ENCODE measurements at places on chromosomes 16 and 17.

- DNase-seq, result no peak
Measured at GRCh38 chr16:57653936-57654335, 14.2 kb upstream of the ADGRG3 start.

- no peak for DNase-seq
Measured at GRCh38 chr16:20504418-20504817, 53.1 kb downstream of the ACSM2A start.

GRCh38 chr16:87336434-87337240, 19.4 kb upstream of the C16orf95 start:
- DNase-seq, result no peak

DNA sequence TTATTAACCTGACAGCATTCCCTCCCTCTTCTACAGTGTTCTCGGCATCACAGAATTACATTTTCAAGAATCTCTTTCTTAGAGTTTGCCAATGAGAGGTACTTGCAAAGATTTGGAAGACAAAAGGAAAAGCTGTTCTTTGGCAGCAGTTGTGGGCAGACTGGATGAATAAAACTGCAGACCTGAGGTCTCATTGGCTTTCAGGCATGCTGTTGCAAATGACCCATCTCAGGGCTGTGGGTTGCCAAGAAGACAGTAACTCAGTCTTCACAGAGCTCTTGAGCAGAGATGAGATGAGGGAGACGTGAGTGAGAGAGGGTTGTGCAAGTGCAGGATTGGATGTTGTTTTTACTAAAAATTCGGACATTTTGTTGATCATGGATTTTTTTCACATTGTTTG, 11.3 kb upstream of the USP31 start:
- DNase-seq, result no peak

DNA sequence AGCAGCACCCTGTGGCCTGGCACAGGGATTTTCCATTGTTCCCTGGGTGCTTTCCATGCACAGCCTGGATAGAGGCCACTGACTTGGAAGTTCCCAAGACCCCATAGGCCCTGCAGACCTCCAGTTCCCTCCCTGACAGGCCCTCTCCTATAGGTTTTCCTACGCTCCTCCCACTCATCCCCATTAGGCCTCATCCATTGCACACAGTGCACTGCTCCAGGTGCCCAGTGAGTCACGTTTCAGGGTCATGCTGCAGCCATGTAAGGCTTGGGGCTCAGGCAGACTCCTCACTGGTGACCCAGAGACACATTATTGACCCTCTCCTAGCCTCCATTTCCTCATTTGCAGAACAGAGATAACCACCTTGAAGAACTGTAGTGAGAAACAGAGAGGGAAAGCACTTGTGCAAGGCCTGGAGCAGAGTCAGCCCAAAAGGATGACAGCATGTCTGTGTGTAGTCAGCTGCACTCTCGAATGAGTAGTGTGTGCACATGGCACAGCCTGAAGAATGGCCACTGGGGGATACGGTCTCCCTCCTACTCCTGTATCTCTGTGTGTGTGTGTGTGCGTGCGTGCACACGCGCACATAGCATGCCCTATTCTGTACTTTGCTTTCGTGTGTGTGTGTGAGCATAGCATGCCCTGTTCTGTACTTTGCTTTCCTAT, 26.8 kb downstream of the DRC3 start:
- no peak for DNase-seq

- no peak for DNase-seq
Measured at GRCh38 chr17:48504953-48505352, 25.9 kb downstream of the HOXB1 start.

GRCh38 chr17:72970797-72971196, 121.7 kb downstream of the SLC39A11 start:
- DNase-seq, result no peak

- no peak for DNase-seq
Measured at GRCh38 chr17:67040652-67041051, 3.7 kb upstream of the CACNG1 start.

DNA sequence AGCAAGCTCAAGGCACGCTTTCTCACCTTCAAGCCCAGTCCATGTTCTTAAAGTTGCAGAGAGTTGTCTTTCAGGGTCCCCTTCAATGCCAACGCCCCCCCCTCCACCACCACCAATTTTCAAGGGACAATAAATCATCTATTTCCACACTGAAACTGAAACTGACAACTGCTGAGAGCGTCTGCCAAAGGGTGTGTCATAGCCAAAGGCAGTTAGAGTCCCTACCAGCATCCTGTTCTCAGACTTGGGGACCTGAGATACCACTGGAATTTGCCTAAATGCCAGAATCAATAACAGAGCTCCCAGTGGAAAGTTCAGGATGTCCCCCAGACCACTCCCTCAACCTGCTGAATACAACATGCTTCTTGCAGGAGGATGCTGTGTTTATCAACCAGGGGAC, 133.2 kb upstream of the SOX9 start:
- DNase-seq, result peak; percentile 5

GRCh38 chr16:4071686-4072561, 44.3 kb downstream of the ADCY9 start:
- DNase-seq, result no peak

DNA sequence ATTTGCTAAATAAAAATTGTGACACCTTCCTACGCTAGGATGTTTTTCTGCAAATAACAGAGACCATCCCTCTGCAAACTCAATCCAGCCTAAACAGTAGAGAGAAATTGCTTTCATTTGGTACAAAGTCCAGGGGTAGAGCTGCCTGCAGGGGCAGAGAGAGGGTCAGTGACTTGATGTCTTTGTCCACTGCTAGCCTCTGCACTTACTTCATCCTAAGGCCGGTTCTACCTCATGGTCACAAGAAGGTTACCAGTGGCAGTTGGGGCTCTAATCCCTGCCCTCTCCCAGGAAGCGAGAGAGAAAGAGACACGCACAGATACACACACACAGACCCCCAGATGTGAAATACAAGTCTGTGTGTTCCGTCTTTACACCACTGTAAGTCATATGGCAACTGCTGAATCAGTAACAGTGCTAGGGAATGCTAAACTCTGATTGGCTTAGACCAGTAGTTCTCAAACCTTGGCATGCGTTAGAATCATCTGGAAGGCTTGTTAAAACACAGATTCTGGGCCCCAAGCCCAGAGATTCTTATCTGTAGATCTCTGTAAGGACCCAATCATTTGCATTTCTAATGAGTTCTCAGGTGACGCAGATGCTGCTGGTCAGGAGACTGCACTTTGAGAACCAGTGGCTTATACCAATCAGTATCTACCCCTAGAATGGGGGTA, 13.1 kb upstream of the LPCAT2 start:
- DNase-seq, result peak; percentile 52

DNA sequence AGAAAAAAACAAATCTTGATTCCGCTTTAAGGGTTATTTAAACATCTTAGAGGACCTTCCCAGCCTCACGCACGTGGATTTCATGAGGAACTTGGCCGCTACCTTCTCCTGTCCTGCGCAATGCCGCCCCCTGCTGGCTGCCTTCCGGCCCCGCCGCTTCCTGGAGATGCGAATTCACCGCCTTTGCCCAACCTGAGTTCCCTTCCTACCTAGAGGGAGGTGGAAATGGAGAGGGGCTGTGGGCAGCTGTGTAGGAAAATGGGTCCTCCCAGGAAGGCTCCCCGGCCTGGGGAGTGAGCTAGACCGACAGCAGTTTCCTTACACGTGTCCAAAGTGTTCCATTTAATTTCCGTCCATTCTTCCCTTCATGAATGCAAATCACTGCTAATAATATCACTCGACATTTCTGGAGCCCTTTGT, 1.0 kb upstream of the ABCC12 start:
- DNase-seq, result peak; percentile 92

DNA sequence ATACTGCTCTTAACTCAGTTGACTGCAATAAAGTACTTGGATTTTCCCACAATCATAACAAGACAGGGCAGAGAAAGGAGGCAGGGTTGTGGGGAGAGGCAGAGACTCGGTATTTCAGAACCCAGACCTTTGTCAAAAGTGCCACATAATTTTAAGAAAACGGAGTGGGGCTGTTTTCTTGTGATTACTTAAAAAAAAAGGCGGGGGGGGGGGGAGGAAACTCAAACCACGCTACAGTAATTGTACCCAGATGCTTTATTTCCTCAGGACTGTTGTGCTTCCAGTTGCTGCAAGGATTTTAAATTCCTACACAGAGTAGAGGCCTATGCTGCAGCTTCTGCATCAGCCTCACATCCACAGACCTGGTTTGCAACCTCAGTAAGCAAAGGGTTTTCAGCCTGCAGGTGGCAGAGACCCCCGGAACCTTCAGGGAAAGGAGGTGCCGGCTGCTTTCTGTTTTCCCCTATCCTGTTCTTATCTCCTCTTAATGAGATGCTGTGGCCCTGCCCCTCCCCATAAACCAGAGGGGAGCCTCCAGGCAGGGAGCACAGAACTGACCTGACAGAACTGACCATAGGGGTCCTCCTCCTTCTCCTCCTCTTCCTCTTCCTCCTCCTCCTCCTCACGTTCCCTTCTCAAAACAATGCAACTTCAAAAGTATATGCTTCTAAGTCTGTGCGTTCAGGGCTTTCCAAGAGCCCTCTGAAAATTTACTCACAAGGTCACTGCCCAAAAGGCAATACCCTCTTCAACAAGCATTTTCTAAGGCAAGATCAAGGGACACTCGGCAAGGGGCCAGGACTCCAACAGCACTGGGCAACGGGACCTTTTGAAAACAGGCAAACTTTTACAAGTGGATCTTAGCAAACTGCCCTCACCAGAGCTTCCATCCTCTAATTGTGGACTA, 7.5 kb downstream of the AXIN2 start:
- peak; percentile 77 for DNase-seq

DNA sequence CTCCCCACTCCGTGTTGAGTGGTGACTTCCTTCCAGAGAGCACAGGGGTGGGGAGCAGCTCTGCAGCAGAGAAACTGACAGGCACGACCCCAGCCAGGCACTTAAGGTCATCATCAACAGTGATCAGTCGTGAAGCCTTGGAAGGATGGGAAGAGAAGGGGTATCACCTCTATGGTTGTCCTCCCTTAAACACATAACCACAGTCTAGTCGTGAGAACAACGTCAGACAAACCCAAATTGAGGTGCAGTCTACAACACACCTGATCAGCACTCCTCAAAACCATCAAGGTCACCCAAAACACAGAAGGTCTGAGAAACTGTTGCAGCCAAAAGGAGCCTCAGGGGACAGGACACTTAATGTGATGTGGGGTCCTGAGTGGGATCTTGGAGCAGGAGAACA, 68.3 kb downstream of the MPRIP start:
- no peak for DNase-seq

DNA sequence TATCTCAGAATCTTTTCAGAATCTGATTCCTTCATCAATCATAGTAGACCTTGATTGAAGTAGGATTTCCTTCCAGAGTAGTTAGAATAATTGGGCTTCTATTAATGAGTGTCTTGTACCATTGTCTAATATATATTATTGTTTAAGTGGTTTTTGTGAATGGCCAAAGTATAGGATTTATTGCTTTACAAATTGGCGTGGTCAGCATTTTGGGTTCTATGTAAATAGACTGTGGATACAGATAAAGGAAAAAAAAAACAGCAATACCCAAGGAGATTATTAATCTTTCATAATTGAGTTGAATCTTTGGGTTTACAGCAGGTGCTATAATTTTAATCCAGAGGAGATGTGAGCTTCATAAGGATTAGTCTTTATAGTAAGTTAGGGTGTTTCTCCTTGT, 64.3 kb downstream of the AP2B1 start:
- no peak for DNase-seq

DNA sequence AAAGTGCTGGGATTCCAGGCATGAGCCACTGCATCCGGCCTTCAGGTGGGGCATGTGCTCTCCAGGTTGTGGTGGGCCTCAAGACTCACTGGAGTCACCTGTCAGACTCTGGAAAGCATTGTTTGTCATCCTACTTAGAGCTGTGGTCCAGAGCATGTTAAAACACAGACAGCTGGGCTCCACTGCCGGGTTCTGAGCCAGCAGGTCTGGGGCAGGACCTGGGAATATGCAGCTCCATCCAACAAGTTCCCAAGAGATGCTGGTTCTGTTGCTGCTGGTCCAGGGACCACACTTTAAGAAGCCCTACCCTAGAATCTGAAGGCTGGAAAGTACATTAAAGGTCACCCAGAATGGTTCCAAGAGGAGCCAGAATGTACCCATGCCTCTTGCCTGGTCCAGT, 75.3 kb downstream of the GAS7 start:
- no peak for DNase-seq

DNA sequence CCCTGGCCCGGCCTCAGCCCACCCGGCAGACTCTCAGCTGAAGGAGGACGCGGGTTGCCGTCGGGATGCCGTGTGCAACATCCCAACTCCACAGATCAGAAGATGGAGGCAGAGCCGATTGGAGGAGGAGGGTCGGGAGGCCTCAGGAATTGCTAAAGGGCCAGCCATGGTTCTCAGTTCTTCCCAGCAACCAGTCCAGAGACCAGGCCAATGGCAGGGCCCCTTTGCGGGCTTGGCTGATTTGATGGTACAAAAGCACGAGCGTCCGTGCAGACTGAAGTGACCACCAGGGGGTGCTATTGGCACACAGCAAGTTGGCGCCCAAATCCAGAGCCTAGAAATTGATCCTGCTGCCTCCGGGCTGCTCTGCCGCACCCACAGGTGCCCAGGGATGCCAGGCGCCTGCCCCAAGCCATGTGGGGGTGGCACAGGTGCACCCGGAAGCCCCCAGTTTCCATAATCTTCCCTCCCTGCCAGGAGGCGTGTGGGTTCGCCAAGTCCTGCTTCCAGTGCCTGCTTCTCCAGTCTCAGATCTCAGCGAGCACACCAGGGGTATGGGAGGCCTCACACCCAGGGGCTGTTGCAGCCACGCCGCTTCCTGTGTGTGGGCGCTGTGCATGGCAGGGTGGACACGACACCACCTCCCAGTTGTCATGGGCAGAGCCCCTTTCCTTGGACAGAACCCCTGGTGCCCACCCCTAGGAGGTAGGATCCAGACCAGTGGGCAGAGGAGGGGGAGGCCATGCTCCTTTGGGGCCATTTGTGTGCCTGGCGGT, 7.1 kb upstream of the TEX19 start:
- peak; percentile 96 for DNase-seq

GRCh38 chr16:49592546-49593423, 219.2 kb downstream of the C16orf78 start:
- DNase-seq, result peak; percentile 51

DNA sequence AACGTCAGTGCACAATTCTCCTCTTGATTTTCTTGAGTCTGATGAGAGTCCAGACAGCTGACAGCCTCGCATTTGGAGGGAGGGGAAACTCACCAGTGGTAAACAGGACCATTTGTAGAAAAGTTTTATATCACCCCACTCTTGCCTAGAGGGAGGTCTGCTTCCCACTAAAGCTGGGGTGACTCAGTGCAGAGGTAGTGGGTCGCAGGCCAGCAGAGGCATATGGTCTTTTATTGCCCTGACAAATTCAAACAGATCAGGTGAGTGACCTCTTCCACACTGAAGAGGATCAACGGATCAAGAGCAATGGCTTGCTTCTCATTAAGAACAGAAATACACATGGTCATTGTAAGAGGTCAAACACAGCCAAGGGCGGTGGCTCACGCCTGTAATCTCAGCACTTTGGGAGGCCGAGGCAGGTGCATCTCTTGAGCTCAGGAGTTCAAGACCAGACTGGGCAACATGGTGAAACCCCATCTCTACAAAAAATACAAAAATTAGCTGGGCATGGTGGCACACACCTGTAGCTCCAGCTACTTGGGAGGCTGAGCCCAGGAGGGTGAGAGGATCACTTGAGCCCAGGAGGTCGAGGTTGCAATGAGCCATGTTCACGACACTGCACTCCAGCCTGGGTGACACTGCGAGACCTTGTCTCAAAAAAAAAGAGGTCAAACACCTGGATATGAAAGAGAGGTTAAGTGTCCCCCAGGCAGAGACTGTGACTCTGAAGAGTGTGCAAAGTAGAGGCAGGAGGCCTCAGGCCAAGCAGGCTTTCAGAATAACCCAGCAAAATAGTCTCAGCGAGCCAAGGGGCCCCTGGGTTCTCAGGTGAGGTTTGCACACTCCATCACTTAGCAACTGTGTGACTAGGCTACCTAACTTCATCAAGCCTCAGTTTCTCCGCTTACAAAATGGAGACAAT, 56.5 kb upstream of the ERN1 start:
- DNase-seq, result no peak
